SK-N-MC (cell line): ENCODE measurements at places on chromosomes 3 and 15.

DNA sequence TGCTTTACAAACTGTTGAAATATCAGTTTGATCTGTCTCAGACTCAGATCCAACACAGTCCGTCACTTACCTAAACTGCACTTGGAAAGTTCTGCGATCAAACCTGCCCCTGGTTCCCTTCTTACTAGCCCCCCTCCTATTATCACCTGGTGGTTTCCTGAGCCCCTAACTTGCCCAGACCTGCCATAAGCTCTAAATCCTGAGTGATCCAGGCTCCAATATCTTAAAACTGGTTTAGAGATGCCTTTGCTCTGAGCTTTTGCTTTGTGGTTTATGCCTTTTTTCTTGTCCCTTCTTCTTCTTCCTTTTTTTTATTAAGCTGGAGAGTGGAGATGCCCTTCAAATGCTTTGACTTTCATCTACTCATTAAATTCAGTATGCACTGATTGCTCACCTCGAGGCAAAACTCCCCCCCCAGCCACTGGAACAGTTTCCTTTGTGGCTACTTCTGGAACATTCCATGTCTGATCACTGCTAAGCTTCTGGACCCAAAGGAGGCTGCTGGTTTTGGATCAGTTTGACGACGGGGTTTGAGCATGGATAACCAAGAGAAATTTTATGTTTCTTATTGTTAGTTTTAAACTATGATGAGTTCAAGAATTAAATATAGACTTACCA, 3.5 kb upstream of the ITGB5 start:
- DNase-seq: no peak

GRCh38 chr3:71423151-71423906, 160.2 kb downstream of the FOXP1 start:
- DNase-seq: peak; percentile 40

- DNase-seq: no peak
Measured at GRCh38 chr3:192408647-192409200, 318.6 kb downstream of the FGF12 start.

DNA sequence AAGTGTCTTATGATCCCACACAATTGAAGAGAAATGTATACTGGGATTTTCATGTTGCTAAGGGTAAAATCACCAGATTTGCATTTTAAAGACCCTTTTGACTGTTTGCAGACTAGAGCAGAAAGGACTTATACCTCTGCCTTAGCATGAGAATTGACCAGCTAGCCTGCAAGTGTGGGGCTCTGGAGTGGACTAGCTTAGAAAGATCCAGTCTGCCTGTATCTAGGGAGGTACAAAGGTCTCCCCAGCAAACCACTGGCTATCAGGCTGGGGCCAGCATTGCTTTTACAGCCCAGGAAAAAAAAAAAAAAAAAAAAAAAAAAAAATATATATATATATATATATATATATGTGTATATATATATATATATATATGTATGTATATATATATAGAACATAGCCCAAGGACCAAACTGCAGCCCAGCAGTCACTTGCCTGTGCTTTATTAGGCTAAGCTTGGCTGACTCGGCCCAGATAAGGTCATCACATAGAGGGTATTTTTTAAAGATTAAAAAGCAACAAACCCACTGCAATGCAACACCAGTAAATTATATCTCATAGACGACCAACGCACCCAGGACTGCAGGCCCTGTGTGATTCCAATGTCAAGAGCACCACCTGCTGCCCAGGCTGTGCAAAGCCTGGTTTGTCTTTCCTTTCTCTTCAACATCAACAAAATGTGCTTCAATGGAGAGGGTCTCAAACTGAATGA, 63.7 kb downstream of the DCLK3 start:
- DNase-seq: no peak

DNA sequence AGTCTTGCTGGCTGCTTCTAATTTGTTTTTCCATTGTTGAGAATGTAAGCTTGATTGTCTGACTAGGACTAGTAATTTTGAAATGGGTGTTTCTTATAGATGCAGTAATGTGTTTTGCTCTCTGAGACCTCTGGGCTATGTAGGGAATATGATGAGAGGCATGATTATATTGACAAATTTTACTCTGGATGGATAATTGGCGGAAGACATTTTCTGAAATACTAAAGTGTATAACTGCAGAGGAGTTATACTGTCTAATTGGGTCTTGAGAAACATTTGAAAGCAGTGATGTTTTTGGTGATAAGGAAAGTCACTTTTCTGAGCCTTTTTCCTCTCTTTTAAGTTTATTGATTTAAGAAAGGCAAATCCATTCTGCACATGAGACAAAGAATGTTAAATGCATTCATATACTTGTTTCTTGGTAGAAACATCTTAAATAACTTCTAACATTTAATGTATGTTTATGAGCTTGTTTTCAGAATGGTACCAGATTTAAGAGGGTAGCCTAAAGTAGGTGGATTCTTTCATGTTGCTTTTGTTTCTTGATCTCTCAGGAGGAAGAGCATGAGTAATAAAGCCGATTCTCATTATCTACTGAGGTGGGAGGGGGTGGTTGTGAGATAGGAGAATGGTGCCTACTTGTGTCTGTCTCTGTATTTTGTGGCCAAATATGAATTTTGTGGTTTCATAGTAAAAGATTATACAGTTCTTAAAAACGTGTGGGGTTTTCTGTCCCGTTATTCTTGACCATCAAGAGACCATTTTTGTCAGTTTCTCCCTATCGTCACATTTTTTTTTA, 2.0 kb downstream of the ATP2C1 start:
- DNase-seq: no peak

DNA sequence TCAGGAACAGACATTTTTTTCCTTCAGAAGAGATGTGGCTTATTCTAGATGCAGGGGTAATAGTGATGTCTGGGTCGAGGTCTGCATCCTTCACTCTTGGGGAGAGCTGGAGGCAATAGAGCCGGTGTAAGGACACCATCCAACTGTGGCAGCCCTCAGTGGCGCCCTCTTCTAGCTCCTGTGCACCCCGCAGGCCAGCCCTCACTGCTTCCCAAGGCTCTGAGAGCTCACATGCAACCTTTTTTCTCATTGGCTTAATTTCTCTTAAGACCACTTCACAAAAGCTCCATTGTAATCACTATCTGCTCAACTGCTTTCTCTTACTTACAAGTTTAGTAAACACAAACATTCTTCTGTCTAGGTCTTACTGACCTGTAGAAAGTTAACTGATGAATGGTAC, 3.9 kb upstream of the VPS8 start:
- DNase-seq: no peak

- no peak for DNase-seq
Measured at GRCh38 chr15:74868059-74868458, 5.1 kb downstream of the SCAMP2 start.
